ENCODE measurements at places on chromosomes 3 and 15.

DNA sequence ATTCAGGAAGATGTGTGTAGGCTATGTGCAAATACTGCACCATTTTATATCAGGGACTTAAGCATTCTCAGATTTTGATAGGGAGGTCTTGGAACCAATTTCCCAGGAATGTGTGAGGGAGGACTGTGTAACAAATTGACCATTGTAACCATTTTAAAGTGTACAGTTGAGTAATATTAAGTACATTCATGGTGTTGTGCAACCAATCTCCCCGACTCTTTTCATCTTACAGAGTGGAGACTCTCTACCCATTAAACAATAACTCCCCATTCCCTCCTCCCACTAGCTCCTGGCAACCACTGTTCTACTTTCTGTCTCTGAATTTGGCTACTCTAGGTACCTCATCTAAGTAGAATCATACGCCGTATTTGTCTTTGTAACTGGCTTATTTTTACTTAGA, 5.1 kb downstream of the RCN2 start:
- DNase-seq, result no peak

- DNase-seq, result no peak
Measured at GRCh38 chr15:86193716-86194380, 114.2 kb downstream of the AGBL1 start.

- no peak for DNase-seq
Measured at GRCh38 chr15:69921626-69922619, 175.8 kb downstream of the TLE3 start.

- DNase-seq, result no peak
Measured at GRCh38 chr3:188649521-188649920, 495.6 kb downstream of the LPP start.

GRCh38 chr15:34304613-34305012, 33.0 kb downstream of the SLC12A6 start:
- no peak for DNase-seq

DNA sequence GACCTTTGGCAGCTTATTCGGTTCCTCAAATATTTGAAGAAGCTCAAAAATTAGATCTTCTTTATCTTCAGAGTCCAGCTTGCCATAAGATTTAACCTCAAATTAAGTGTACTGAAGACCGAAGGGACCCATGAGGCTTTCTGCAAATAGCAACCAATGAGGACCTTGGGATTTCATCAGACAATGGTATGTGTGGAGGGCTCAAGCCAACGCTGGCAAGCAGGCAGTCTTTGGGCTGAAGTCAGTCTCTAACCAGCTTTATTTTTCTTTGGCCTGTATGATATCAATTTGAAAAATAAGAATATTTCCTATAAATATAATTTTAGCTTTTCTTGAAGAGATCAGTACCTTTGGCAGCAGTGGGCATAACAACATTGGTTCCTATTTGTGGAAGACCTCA, 692.7 kb downstream of the MCTP2 start:
- DNase-seq, result no peak

GRCh38 chr3:52108302-52109232, 45.7 kb downstream of the POC1A start:
- DNase-seq, result no peak

DNA sequence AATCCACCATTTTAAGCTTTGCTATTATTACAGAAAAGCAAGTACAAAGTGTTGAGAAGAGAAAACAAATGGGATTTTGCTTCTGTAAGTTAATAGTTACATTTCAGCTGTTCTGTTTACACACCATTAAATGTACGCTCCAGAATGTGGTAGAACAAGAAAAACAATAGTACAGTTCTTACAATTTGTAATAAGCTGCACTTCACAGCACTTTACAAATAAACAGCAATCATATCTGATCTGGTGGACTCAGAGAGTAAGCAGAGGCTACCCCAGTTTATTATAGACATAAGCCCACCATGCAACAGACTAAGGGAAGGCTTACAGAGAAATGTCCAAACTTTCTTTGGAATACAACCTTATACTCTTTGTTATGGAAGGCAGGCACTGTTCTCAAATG, 126.4 kb downstream of the OXSM start:
- no peak for DNase-seq

Data from sciatic nerve (tissue), 2 donors.